ENCODE measurements at places on chromosomes 16 and 17. TPM values are rescaled to one million over a fixed set of nuclear protein-coding genes. Genes with fewer than 3 reads are reported as not detected.

DNA sequence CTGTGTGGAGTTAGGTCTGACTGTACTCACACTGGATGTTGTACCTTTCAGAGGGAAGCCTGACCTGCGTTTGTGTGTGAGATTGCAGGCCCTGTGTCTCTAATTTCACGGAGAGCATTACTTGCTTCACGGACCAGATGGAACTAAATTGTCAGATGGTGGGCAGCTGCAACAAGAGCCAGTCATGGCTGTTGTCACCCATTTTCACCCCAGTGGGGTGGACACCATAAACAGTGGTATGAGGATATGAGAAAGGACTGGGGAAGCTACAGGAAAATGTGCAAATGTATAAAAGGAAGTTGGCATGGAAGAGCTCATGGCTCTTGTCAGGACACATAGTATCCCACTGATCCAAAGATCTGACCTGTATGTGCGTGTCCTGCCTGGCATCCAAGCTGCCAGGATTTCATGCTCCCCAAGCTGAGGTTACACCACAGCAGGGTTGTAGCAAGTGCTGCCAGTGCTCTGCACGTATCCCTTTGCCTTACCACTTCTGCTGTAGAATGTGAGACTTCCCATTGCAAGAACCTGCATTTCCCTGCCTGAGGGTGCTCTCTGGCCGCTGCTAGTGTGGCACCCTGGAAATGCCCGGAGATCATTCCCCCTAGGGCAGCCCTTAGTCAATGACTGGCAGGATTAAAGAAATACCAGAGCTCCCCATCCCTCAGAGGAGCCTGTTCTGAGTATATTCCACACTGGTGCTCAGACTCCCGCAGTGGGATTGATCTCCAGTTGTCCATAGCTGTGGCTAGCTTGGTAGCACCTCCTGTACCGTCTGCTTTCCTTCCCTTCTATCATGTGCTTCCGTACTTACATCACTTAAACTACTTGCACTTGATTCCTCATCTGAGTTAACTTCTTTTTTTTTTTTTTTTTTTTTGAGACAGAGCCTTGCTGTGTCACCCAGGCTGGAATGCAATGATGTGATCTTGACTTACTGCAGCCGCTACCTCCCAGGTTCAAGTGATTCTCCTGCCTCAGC is 70.4 kb upstream of the TANC2 start:
- DNase-seq, result no peak

DNA sequence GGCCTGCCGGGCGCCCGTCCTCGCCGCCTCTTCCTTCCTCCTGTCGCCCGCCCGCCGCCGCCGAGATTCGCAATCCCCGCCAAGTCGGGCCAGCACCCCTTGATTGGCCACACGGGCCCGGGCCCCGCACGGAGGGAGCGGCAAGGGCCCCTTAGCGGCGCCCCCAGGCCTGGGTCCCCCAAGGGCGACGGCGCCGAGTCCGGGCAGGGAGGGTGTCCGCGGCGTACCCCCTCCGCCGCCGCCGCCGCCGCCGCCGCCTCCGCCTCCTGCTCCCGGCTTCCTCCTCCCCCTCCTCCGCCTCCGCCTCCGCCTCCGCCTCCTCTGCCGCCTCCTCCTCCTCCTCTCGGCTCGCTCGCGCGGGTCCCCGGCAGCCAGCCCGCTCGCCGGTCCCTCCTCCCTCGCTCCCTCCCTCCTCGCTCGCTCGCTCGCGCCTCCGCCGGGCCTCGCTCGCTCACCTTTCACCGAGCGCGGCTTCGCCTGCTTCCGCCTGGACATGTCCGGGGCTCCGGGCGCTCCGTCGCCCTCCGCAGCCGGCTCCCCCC is 561 bp downstream of the ZNF423 start:
- no peak for DNase-seq

GRCh38 chr17:2710803-2711607 is 559 bp downstream of the CLUH start:
- no peak for DNase-seq

- DNase-seq, result no peak
Measured at GRCh38 chr16:11004973-11005610, 60.7 kb downstream of the CLEC16A start.

- DNase-seq, result no peak
Measured at GRCh38 chr16:12193692-12194091, 217.2 kb downstream of the SNX29 start.

DNA sequence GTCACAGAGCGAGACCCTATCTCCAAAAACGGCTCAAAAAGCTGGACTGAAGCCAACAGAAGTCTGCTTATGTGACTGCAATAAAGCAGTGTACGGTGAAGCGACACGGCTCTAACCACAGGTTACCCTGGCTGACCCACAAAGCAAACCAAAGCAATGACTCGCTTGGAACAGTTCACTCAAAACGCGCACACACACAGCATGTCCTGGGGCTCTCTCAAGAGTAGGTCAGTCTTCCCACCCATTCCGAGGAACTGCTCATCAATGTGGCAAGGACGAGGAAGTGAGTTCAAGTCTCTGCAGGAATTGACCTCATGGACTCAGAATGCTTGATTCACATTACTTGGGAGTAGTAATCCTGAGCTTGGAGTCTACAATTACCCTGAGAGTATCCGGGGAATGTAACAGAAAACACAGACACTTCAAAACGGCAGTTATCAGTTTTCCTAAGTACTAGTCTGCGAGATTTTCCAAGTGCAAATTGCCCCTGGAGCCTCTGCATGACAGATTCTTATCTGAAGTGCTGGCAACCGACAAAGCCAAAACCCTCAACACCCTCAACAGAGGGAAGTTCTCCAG is 25.4 kb downstream of the PELP1 start:
- DNase-seq, result no peak

DNA sequence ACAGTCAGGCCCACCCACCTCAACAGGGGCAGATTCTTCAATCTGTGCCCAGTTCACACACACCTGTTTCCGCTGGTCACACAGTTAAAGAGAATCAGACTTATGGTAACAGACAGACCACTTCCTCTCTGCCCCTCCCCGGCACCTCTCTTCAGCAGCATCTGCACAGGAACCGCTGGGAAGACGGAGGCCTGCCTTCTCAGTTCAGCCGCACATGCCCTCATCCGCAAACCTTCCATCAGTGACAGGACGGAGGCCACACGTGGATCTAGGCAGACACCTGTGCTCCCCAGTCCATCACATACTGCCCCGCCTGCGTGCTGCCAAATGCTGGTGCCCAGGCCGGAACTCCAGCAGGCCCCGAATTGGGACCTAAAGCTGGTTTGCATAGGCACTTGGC is 10.3 kb downstream of the PHB1 start:
- DNase-seq, result no peak

- no peak for DNase-seq
Measured at GRCh38 chr17:59802160-59802559, 90.6 kb downstream of the TUBD1 start.

DNA sequence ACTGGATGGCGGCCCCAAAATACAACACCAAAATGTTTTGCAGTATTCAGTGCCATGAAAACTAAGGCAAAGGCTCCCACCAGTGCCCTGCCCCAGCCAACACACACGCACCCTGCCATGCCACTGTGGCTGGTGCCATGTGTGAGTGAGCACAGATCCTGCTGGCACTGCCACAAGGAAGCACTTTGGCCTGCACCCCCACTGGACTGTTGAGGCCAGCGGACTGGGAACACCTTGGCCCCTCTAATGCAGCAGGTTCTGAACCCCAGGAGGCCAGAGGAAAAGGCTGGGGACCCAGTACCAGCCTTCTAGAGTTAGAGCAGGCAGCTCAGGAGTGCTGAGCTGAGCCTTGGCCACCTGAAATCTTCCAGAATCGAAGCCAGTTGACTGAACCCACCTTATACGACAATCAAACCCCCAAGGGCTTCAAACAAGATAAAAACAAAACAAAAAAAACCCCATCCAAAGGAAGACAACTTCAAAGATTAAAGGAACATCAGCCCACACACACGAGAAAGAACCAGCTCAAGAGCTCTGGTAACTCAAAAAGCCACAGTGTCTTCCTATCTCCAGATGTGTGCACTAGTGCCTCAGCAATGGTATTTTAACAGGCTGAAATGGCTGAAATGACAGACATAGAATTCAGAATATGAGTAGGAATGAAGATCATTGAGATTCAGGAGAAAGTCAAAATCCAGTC is 21.5 kb downstream of the NLRP1 start:
- DNase-seq, result no peak

DNA sequence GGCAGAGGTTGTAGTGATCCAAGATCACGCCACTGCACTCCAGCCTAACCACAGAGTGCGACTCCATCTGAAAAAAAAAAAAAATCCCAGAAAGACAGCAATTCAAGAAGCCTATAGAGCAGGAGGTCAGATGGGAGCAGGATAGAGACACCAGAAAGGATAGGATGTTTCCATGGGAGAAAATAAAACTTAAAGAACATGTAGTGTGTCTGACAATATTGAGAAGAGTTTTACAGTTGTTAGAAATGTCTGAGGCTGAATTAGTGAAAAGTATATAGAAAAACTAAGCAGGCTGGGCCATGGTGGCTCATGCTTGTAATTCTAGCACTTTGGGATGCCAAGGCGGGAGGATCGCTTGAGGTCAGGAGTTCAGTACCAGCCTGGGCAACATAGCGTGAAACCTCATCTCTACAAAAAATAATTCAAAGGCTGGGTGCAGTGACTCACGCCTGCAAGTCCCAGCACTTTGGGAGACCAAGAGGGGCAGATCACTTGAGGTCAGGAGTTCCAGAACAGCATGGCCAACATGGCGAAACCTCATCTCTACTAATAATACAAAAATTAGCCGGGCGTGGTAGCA is 15.3 kb upstream of the TRIM37 start:
- no peak for DNase-seq

DNA sequence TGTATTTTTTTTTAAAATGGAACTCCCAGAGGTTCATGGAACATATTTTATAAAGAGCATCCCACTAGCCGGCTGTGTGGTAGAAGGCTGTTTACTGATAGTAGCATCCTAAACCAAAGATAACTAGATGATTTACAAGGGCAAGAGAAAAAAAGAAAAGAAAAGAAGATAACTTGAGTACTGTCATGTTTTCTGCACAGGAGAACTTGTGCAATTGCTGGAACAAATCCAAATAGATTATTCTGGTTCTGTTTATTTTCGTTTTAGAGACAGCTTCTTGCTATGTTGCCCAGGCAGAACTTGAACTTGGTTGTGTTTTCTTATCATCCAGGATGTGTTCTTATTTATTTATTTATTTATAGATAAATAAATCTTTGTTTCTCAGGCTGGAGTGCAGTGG is 20.9 kb upstream of the PPM1D start:
- DNase-seq, result no peak

GRCh38 chr16:57372372-57373116 is at the start of gene CX3CL1:
TSS of gene CX3CL1 (plus strand) at chr16:57372490. CDS start at chr16:57372569, 79 bp downstream.
- no peak for DNase-seq

Gene CRYM
- 1.0 TPM for total RNA-seq

Gene C17orf100
- total RNA-seq, result 0.83 TPM

Gene TMEM204
- 39.5 TPM for total RNA-seq

Gene SSTR5
- total RNA-seq, result not detected

Gene ZNF48
- total RNA-seq, result 8.3 TPM
